Stimulated activated CD8-positive, alpha-beta memory T cell treated with anti-CD3 and anti-CD28 coated beads, Interleukin-12 subunit alpha, Interleukin-12 subunit beta, amount 100 ng/mL, for 1 hour (primary cell): ENCODE measurements at places on chromosomes 3 and 15.

GRCh38 chr3:140906785-140907184 lies 34.9 kb upstream of the SLC25A36 start:
- no peak for DNase-seq

GRCh38 chr3:69659180-69659910 lies 79.9 kb upstream of the MITF start:
- DNase-seq = no peak

DNA sequence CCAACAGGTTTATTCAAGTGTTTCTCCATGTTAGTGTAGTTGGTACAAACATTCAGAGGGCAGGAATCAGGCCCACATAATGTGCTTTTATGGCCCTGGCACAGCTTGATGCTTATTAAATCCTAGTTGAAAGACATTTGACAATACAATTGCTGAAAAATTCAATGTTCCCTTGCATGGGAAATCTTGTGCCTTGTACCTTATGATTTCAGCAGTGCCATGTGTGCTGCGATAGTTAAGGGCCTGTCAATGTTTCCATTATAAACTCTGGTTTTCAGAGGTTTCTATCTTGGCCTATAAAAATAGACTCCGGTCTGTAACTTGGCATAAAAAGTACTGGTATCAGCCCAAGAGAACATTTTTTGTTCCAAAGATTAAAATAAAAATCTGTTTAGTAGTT lies 207.2 kb downstream of the TBC1D5 start:
- DNase-seq = no peak

GRCh38 chr3:184808021-184808420 lies 3.9 kb upstream of the VPS8 start:
- no peak for DNase-seq

DNA sequence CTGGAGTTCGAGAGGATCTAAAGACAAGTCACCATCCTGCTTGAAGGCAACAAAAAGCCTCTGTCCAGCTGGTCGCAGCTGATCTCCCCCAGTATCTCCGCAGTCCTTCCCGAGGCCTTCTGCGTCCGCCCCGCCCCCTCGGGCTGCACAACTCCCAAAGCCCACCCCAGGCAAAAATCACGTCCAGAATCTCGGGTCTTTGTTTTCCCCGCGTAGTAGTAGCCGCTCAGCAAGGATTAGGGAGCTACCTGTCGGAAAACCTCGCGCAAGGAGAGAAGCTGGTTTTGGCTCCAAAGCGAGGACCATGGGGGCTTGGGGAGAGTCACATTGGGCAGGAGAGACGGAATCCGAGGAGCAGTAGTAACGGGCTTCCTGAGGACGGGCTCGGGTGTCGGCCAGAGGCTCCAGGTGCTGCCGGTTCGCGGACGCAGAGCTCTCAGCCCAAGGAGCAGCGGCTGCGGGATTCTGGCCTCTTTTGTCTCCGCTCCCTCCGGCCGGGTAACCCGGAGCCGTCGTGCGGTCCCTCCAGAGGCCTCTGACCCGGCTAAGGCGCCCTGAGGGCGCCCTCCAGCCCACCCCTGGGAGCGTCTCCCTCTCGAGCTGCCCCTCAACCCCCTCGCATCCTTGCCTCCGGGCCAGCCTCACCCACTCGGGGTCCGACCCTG lies 401 bp downstream of the ZSCAN29 start:
- DNase-seq = no peak

- no peak for DNase-seq
Observed at GRCh38 chr3:30453360-30454039, 152.9 kb upstream of the TGFBR2 start.
